CD4-positive, alpha-beta T cell treated with Interferon alpha-2 for 1 hour (primary cell): ENCODE measurements at places on chromosomes 2 and 18.
A peak's percentile ranks its signal among the peaks of the same experiment; 100 is the strongest.

GRCh38 chr2:144006139-144006538 lies 513.8 kb downstream of the ZEB2 start:
- no peak for DNase-seq

- no peak for DNase-seq
Observed at GRCh38 chr2:9158786-9159779, 47.5 kb upstream of the ASAP2 start.

DNA sequence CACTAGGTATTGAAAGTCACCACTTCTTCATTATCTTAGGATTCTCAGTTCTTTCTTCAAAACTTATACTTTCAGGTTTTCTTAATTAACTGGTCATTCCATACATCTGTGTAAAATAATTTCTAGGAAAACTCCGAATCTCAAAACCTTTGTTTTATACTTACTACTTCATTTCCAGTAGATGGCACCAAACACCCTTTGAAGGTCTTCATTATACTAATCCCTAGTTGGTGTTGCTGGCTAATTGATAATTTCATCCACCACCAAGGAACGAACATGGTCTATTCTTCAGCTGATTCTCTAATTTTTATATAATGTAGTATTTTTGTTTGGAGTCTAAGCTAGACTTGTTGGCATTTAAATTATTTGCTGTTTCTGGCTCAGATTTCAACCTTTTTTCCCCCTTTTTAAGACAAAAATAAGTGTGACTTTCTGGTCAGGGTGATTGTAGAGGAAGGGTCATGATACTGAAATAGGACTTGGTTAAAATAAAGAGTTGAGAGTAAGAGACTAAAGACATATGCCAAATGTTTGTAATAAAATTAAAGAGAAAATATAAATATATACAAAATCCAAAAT lies 2.8 kb upstream of the MXD1 start:
- DNase-seq = peak; percentile 79

- no peak for DNase-seq
Observed at GRCh38 chr2:219704878-219705277, 77.4 kb downstream of the SLC4A3 start.

- no peak for DNase-seq
Observed at GRCh38 chr2:182951948-182952663, 85.7 kb upstream of the FRZB start.

DNA sequence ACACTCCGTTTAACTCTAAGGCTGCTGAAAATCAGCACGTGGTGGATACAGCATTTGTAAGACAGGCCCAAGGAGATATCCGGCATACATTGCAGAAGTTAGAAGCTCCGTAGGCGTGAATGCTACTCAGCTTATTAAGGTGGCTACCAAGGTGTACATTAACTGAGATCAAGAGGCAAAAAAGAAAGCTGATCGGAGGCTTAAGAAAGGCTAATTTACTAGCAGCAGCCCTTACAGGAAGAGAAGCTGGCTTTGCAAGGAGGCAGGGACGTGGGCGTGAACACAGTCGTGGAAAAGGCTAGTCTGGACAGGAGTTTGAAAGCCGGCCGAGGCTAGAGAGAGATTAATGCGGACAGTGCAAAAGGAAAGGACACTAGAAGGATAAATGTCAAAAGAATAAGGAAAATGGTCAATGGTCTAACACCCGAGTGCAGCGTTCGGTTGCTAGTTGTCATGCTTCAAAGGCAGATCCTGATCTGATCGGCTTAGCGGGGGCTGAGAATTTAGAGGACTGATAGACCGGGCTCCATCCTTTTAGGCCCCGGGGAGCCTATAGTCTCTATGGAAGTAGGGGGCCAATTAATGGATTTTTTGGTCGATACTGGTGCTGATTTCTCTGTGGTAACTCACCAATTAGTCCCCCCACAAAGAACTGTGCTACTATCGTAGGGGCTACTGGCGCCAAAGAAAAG lies 45.6 kb upstream of the SELENOI start:
- DNase-seq = no peak

DNA sequence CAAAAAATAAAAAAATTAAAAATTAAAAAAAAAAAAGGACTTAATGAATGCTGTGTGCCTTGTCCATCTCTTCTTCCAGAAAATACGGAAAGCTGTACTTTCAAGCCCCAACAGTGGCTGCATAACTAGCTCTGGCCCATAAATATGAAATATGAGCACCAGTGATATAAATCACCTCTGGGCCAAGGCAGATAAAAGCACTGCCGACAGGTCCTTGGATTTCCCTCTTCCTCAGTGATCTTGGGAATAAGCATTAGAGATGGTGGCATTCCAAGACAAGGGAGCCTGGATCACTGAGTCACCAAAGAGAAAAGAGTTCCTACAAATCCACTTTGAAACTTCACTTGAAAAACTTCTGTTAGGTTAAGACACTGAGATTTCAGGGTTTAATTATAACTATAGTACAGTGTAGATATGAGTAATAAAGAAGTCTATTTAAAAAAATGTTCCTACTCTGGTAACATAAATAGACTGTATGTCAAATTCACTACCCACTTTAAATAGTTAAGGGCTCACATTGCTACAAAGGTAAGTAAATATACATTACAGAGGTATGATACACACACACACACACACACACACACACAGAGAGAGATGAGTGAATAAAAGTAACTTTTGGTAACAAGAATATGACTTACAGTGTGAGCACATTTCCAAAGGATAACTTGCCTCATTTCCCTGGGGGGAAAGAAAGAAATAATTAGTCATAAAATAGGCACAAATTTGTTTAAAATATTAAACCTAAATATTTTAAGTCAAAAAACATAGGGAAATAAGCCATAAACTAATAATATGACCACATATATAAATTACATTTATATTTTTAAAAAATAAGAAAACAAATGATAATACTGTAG lies 35.6 kb downstream of the PPP3R1 start:
- DNase-seq = no peak
